ENCODE measurements at places on chromosomes 6 and 20.

GRCh38 chr6:19988555-19988954, 151.4 kb downstream of the ID4 start:
- no peak for DNase-seq

DNA sequence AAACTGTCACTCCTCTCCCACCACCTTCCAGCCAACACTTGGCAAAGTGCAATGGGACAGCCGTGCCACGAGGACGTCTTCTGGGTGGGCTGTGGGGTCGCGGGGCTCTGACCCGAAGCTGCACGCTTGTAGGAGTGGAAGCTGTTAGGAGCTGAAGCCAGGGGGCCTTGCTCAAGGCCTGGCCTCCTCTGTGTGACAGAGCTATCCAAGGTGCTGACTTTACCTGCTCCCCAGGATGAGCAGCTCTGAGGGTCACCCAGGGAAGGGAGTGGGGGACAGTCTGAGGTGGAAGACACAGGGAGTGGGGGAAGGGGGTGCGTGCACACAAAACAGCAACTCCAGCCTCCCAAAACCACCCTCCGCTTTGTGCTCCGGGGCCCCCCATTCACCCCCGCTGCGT, 17.5 kb upstream of the CHRNA4 start:
- DNase-seq = no peak

- DNase-seq = no peak
Observed at GRCh38 chr20:64154590-64155257, 9.5 kb upstream of the MYT1 start.

GRCh38 chr20:41011551-41012067, 17.0 kb upstream of the TOP1 start:
- DNase-seq = no peak

DNA sequence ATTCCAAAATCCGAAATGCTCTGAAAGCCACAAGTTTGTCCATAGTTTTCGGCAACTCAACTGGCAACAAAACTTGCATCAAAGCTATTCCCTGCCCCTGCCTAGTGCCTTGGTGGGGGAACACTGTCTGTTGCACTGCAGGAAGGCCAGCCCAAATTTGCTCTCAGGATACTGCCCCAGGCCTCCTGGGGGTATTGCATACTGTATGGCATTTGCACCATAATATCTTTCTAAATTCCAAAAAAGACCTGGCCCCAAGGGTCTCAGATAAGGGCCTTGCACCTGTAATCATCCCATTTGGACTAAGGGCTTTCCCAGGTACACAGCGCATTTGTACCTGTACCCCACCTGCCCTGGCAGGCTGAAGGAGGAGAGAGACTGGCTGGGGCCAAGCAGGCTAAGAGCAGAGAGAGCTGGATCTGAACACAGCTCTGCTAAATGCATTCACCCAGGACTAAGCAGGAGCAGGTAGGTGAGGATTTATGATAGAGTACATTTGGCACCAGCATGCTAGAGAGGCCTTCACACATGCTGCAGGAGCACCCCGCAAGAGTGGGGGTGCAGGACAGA, 4.0 kb upstream of the GRM4 start:
- DNase-seq = no peak

- no peak for DNase-seq
Observed at GRCh38 chr6:21947731-21948386, 349.0 kb downstream of the PRL start.

GRCh38 chr20:4063631-4064030, 48.3 kb upstream of the RNF24 start:
- DNase-seq = no peak

- DNase-seq = no peak
Observed at GRCh38 chr6:154614101-154614500, 103.6 kb upstream of the CNKSR3 start.

All from AG09309 (cell line).